Airway epithelial cell (primary cell): ENCODE measurements at places on chromosomes 5 and 9. TPM values are rescaled to one million over a fixed set of nuclear protein-coding genes. Genes with fewer than 3 reads are reported as not detected.

Gene IFNA2
- not detected in 2 replicates for total RNA-seq

Gene CDO1
- not detected in 2 replicates for total RNA-seq

Gene ZFP62
- 11.1 and 12.8 TPM in 2 replicates for total RNA-seq

Gene ADAMTS16
- total RNA-seq: not detected in 2 replicates

Gene MRPL41
- total RNA-seq: 87.5 and 102 TPM in 2 replicates

Gene DAB2
- 0.28 and 1.2 TPM in 2 replicates for total RNA-seq

Gene CCIN
- total RNA-seq: not detected in 2 replicates

Gene CLPTM1L
- total RNA-seq: 98.7 and 132 TPM in 2 replicates

Gene LIX1
- total RNA-seq: not detected in 2 replicates

Gene PCDHB9
- total RNA-seq: 0.07 TPM in 1 of 2 replicates, not detected in the other

Gene CCNI2
- 0.49 and 0.93 TPM in 2 replicates for total RNA-seq

Gene TTC23L
- 0.05 TPM in 1 of 2 replicates, not detected in the other for total RNA-seq

Gene OTULINL
- total RNA-seq: 0.79 and 0.99 TPM in 2 replicates

Gene GABRG2
- not detected in 2 replicates for total RNA-seq

Gene PDCD1LG2
- 0.19 and 0.71 TPM in 2 replicates for total RNA-seq

Gene CDC20B
- total RNA-seq: not detected in 2 replicates

Gene SLC6A19
- not detected in 2 replicates for total RNA-seq

Gene OLFM1
- not detected in 2 replicates for total RNA-seq

Gene ZNF366
- not detected in 2 replicates for total RNA-seq

Gene C7
- not detected in 2 replicates for total RNA-seq

Gene INPP5E
- 8.6 and 12.1 TPM in 2 replicates for total RNA-seq

Gene PCDHA4
- 0.23 and 0.42 TPM in 2 replicates for total RNA-seq

Gene F2RL1
- total RNA-seq: 23.4 and 33.0 TPM in 2 replicates

Gene CFAP90
- total RNA-seq: not detected in 2 replicates

Gene GPR151
- total RNA-seq: not detected in 2 replicates

Gene ERBIN
- total RNA-seq: 32.5 and 34.7 TPM in 2 replicates

Gene DNLZ
- 47.7 and 54.0 TPM in 2 replicates for total RNA-seq

Gene NCS1
- total RNA-seq: 42.7 and 58.1 TPM in 2 replicates

Gene SNX30
- total RNA-seq: 3.9 and 9.7 TPM in 2 replicates

Gene ANKRD34B
- total RNA-seq: not detected in 2 replicates
